ENCODE measurements at places on chromosomes 2 and 18.

DNA sequence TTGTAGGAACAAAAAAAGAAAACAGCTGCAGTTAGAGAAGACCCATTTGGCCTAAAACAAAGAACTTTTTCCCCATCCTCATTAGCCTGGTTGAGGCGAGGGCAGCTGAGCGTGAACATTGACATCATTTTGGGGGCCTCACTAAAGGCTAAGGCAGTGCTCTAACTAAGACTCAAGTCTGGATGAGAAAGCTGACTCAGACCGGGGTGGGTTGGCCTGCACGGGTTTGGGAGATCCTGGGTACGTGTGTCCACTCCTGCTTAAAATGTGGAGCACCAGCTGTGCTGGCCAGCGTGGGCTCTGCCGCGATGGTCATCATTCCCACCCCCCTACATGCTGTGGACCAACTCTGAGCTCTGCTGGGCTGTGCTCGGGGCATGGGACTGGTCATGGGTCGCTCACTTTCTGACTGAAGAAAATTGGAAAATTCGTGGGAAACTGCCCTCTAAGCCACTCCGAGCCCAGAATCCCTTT, 86.0 kb upstream of the TMEM247 start:
- no peak for DNase-seq

DNA sequence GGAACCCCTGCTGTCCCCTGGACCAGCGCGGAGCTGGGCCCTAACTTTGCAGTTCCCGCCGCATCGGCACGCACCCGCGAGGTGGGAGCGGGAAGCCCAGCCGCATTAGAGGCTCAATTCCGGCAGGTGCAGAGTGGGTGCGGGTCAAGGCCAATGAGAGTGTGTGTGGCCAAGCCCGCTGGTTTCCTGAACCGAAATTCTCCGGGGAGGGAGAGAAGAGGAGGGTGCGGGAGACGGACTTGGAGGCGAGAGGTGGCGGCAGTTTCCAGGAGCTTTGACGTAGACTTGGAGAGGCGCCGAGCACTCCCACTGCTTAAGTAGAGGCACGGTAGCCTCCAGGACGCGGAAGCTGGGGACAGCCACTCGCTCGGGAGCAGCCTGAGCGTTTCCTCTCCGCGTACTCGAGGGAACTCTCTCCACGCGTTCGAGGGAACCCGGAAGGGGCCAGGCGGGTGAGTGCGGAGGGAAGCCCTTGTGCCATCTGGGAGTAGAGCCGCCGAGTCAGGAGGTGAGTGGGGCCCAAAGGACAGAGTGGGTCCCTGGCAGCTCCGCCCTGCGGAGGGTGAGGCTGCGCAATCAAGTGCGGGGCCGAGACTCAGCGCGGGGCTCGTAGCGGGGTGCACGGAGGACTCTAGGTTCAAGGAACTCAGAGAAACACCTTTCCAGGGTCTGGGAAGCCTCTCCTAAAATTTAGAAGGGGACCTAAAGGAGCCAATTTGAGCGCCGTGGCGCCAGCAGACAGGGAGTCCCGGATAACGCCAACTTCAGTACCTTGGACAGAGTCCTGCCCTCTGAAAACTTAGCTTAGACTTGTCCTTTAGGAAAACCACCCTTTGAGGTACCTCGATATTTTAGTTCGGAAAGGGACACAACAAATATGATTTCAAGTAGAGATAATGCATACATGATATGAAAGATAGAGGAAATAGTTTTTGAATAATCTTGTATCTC, at the start of gene FAM237A:
Gene FAM237A, plus strand, starts transcription at position 413 of the 951 bp plus-strand sequence. CDS start 1,750 bp downstream, outside the sequence.
- DNase-seq: peak; percentile 29

DNA sequence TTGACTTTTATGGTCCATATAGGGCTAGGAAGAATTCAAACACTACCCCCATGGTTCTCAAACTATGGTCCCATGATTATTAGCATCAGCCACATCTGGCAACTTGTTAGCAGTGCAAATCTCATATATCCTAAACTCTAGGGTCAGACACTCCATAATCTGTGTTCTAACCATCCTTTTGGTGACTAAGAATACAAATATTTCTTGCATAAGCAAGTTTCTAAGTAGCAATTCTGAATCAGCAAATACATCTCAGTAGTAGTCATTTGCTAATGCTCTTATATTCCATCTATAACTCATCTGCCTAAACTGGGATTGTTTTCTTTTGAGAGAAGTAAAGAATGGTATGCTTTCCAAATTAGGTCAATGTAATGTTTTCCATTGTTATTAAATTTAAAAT, 447.3 kb downstream of the TMX3 start:
- no peak for DNase-seq

DNA sequence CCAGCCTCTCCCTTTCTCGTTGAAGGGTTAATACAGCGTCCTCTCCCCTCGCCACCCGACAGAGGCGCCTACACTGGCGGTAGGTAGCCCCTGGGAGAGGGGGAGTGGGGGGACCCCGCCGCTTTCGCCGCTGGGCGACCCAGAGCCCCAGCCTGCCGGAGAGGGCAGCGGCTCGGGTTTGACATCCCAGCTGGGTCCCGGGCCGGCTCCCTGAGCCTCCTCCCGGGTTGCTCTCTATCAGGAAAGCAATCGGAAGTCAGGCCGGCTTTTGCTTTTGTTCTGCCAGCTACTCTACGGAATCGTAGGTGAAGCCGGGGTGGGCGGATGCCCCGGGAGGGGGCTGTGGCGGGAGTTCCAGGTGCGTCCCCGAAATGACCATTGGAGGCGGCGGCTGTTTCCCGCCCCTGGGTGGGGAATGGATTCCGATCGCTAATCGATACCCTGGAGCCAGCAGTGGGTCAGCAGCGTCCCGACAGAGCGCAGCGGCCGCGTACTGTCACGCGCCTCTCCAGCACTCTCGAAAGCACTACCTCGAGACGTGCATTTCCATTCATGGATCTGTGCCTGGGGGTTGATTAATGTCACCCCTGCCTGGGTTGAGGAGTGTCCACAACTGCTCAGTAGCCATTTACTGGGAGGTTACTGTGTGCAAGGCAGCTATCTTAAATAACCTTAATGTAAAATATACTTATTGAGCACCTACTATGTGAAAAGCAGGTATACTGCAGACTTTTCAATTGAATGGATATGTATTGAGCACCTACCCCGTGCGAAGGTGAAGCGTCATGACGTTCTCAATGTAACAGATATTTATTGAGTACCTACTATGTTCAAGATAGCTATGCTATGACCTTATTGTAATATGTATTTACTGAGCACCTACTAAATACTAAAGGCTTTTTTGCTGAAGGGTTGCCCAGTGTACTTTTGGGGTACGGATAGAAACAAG, 1.1 kb downstream of the MAPK4 start:
- peak; percentile 10 for DNase-seq

DNA sequence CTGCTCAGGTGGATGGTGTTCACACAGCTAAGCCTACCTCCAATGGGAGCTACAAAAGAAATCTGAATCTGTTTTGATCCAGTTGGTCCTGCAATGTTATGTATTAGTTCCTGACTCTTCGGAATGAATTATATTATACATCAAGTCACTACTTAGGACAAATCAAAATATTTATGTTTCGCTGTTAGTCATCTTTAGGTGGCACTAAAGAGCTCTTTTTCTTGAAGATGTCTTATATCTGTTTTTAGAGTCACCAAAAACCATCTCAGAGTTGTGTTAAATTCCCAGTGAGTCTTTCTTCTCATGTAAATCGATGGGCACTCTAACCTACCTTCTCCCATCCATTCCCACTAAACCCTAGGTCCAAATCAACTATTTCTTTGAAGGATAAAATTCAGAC, 2.2 kb downstream of the DNER start:
- no peak for DNase-seq

GRCh38 chr2:111161971-111162370, 41.3 kb downstream of the BCL2L11 start:
- DNase-seq: no peak

- peak; percentile 63 for DNase-seq
These were observed 633 bp downstream of the MALT1 start for GRCh38 chr18:58671632-58672564.

GRCh38 chr2:134446383-134447017, 192.6 kb downstream of the MGAT5 start:
- DNase-seq: no peak

- no peak for DNase-seq
These were observed 28.5 kb upstream of the DARS1 start for GRCh38 chr2:136013955-136014354.

DNA sequence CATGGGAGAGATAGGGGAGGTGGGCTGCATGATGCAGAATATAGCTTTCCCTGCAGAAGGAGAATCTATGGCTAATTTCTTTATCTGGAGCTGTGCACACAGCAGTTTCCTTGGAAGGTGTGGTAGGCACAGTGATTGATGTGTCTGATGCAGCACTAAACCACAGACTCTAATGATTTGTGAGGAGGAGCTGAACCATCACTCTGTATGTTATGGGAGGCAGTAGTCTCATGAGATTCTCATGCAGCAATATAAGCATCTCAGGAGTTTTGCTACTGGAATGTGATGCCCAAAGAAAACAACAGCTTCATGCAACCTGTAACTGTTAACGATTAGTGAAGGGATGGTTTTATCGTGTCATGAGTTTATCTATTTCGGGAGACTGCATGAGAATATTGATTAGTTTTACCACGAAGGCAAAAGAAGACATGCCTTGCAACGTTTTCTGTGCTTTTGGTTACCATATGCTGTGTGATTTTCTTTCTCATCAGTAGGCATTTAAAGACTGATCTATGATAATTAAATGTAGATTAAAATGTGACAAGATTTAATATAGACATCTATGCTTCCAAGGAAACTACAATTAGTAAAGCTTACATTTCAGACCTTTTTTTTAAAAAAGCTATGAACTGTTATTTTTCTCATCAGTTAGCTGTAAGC, 286.8 kb downstream of the ARL6IP6 start:
- DNase-seq: no peak

GRCh38 chr2:108605947-108606346, 71.7 kb downstream of the LIMS1 start:
- no peak for DNase-seq

DNA sequence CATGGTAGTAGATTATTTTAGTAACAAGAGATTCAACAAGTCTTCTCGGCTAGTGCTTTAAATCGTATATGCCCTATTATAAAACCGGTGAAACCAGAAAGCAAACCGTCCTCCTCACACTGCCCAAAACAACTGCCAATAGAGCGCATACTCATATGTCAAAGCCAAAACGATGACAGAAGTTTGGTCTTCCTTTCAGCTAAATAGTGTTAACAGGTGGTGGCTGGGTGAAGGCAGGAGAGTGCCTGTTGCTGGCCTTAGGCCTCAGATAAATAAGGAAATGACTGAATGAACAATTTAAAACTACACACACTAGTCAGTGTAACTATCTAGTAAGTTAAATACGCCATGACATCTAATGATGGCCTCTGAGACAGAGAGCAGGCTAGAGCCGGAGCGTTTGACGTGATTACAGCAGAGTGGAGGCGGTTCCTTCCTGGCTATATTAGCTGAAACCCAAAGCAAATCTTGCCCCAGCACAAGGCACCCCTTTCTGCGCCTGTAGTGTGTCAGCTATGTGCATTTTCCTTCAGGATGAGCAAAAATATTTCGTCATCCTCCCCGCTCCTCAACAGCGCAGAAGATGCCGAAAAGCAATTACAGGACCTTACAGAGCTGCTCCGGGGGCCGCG, 1.6 kb downstream of the LONRF2 start:
- DNase-seq: no peak

- DNase-seq: no peak
These were observed 2.4 kb downstream of the DNAJB2 start for GRCh38 chr2:219281588-219281987.

GRCh38 chr2:16202266-16203020, 262.1 kb downstream of the MYCN start:
- DNase-seq: no peak

GRCh38 chr18:13035249-13035914, 44.2 kb downstream of the CEP192 start:
- DNase-seq: no peak

- no peak for DNase-seq
These were observed 10.7 kb upstream of the CHMP1B start for GRCh38 chr18:11840493-11840892.

- no peak for DNase-seq
These were observed 72.2 kb upstream of the MFF start for GRCh38 chr2:227252831-227253230.

DNA sequence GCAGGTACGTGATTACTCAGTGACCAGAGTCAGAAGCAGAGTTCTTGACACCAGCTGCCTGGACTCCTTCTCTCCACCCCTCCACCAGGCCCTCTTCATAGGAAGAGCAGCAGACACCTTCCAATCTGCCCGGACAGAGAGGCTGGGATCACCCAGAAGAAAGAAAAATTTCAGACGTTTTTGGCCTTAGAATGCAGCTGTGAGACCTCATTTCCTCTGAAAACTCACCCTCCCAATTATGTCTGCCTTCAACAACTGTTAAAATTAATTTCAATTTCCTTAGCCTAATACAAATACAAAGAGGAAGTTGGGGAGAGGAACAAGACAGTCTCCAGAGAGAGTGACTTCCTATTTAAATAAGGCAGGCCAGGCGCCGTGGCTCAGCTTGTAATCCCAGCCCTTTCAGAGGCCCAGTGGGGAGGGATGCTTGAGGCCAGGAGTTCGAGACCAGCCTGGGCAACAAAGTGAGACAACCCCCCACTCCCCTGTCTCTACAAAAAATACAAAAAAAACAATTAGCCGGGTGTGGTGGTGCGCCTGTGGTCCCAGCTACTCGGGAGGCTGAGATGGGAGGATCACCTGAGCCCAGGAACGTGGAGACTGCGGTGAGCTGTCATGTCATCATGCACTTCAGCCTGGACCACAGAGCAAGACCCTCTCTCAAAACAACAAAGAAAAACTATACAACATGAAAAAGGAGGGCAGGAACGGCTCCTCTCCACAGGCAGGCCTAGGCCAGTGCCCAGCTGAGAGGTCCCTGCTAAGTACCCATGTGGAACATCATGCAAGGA, 1.6 kb downstream of the SLC66A2 start:
- DNase-seq: no peak

DNA sequence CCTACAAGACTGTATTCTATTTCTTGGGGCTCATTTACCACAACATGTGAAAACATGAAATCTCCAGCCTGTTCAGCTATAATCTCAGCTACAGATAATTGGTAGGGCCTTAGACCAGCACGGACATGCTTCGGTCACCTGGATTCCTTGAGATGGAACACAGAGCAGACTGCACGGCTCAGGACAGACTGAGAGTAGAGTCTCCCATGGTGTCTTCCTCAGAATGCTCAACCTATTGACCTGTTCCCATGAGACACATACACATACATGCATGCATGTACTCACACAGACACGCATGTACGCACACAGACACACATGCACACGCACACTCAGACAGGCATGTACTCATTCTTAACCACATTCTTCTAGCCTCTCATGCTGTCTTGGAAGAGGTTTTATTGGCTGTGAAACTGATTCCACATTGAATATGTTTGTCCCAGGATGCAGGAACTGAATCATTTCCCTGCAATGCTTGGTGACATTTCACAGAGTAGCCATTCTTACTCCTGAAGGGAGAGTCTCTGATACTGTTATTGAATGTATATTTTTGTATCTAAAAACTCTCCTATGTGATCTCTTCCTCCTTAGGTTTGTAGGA, 23.5 kb upstream of the BZW1 start:
- no peak for DNase-seq
